CD8-positive, alpha-beta T cell (primary cell): ENCODE measurements at places on chromosomes 13 and 19. TPM values are rescaled to one million over a fixed set of nuclear protein-coding genes. Genes with fewer than 3 reads are reported as not detected.

Gene NCR1
- 1.4 TPM for total RNA-seq

Gene CFAP97D2
- 4.1 TPM for total RNA-seq

Gene PSG7
- not detected for total RNA-seq

Gene CYP2A6
- total RNA-seq, result not detected
